Parietal lobe (tissue), 2 donors: ENCODE measurements at places on chromosomes 4 and X. TPM values are rescaled to one million over a fixed set of nuclear protein-coding genes. Genes with fewer than 3 reads are reported as not detected.

The XAGE2 gene
- not detected for total RNA-seq

The CT45A8 gene
- total RNA-seq: not detected

The ATP8A1 gene
- total RNA-seq: 288 TPM

The NUDT10 gene
- 36.3 TPM for total RNA-seq

The CD38 gene
- total RNA-seq: 9.1 TPM

The GPR119 gene
- total RNA-seq: not detected

The AKAP17A gene
- 18.8 TPM for total RNA-seq

The PRPS2 gene
- total RNA-seq: 48.5 TPM

The RASL11B gene
- 20.3 TPM for total RNA-seq

The FRMPD3 gene
- total RNA-seq: 5.6 TPM

The CYBB gene
- 6.6 TPM for total RNA-seq

The WAS gene
- total RNA-seq: 0.63 TPM

The GDPD2 gene
- total RNA-seq: 2.8 TPM

The GPR34 gene
- total RNA-seq: 5.6 TPM

The RASGEF1B gene
- 52.3 TPM for total RNA-seq

The SSX4 gene
- not detected for total RNA-seq

The SSX4B gene
- total RNA-seq: not detected

The NDST4 gene
- 1.6 TPM for total RNA-seq

The CFP gene
- 1.3 TPM for total RNA-seq
